H9 (cell line): ENCODE measurements at places on chromosomes 12 and 14.
A peak's percentile ranks its signal among the peaks of the same experiment; 100 is the strongest.

DNA sequence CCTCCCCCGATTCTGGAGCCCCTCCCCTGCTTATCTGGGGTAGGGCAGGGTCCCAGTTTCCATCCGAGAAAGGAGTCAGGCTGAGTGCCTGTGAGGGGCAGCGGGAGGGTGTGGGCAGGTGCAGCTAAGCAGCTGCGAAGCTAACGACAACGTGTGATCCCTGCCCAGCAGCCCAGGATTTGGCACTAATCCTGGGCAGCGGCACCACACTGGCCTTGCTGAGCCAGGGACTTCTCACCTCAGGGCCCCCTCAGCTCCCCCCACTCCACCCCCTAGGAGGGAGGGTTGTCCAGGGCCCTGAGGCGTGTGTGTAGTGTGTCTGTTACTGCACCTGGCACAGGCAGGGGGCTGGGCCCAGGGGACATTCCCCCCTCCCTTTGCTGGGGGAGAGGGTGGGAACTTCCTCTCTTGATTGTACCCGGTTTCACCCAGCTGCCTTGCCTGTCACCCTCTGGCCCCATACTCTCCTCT is 1.8 kb downstream of the SMIM41 start:
- DNase-seq: no peak

DNA sequence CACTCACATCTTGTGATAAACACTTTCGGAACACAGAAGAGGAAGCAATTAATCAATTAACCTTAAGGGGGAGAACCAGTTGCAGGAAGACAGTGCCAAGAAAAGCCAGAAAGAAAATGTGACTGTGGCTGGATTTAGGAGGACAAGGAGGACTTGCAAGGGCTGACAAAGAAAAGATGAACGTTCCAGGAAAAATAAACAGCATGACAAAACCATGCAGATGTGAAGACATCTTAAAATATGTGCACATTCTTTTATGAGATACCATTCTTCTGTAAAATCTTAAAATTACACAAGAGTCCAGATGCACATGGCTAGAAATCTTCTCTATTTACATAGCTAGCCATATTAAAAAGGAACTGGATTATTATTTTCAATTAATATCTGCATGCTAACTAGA is 33.4 kb downstream of the KITLG start:
- no peak for DNase-seq

DNA sequence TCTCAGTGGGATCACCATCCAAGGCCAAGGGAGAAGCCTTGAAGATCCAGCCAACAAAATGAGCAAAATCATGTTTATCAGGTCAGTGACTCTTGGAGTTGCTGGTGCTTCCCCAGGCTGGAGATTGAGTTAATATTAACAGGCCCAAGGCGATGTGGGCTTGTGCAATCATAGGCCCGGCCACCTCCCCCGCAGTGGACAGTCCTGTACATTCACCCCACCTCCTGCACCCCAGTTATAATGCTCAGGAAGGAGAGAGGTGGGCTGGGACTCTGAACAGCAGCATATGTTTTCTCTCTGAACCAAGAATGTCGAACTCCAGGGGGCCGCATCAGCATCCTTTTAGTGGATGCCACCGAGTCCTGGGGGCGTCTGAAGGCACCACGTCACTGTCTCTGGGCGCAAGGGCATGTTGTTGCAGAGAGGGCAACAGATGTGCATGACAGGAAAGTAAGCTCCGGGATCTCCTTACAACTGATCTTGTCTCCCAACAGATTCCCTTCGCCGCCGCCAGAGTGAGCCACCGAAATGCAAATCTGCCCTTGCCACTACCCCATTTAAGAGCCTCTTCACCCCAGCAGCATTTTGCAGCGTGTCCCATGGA is 32.2 kb upstream of the SERPINA6 start:
- DNase-seq: peak; percentile 71

DNA sequence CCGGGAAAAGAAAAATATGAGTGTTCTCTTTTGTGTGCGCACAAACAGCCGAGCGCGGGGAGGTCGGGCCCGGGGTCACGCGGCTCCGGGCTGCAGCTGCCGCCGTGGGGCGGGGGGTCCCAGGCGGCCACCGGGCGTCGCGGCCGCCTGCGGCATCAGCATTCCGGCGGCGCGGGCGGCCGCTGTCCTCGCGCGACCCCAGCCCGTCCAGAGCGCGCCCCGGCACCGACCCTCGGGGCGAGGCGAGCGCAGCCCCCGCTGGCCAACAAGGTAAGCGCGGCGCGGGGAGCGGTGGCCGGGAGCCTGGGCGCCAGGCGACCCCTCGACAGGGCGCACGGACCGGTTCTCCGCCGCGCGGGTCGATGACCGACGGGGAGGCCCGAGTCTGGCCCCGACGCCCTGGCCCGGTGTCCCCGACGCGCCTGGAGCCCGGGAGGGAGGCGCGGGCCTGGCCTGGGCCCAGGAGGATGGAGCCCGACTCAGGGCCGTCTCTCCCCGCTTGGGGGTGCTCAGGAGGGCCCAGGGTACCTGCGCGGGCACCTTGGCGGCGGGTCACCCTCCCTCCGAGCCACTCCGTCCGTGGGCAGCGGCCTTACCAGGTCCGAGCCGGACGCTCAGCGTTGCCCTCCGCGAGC is 103.9 kb upstream of the DIO3 start:
- peak; percentile 51 for DNase-seq

DNA sequence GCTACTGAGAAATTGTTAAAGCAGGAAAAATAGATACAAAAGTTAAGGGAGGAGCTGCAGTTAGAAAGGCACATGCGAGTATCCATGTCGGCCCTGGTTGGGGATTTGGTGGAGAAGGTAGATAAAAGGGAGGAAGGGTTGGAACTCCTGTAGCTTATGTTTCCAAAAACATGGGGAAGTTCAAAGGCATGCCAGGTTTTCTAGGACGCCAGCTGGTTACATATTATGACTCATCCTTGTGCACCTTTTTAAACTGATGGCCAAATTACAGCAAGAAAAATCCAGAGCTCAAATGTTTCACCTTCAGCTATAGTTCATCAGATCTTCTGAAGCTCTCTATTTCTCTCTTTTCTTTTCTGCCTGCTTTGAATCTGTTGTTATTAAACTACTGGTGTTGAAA is 13.2 kb upstream of the MAP4K5 start:
- no peak for DNase-seq

- peak; percentile 54 for DNase-seq
Measured at GRCh38 chr14:31229638-31230572, 22.3 kb upstream of the HECTD1 start.

DNA sequence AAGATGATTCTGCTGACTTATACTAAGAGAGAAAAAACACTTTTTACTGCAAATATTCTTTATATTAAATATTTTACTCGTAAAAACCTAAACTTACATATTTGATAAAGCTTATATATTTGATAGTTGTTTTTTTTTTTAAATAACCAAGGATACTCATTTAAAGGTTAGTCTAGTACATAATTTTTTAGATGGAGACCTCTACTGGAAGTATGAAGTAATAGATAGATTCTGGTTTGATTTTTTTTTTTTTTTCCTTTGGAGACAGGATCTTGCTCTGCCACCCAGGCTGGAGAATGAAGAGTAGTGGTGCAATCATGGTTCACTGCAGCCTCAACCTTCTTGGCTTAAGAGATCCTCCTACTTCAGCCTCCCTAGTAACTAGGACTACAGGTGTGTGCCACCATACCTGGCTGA is 16.4 kb downstream of the ARID2 start:
- DNase-seq: no peak

- no peak for DNase-seq
Measured at GRCh38 chr12:103572312-103573045, 14.6 kb upstream of the STAB2 start.

DNA sequence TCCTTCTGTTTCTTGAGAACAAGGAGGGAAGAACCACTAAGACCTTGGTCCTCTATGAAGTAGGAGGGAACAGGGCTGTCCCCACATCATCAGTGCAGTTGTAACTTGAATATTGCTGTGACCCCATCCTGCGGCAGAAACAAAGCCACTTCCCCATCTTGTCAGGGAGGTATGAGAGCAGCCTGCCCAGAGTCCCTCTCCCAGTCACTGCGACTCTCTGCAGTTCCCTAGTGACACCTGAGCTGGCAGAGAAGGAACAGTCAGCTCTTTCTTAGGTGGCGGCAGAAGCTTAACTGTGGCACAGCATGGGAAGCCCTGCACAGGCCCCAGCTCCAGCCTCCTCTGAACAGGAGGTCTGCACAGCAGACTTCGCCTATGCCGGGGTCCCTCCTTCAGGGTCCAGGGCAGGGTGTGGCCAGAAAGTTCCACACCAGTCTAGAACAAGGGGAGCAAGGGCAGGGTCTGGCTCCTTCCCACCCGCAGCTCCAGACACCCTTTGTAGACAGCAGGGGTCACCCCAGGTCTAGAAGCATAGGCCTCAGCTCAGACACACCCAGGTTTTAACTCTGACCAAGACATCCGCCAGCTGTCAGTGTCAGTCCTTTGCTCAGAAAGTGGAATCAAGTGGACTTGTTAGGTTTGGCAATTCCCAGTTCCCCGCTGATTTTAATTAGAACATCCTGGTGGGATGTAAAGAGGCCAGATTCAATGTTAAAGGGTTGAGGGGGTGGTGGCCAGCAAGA is 36.8 kb downstream of the DEGS2 start:
- no peak for DNase-seq

DNA sequence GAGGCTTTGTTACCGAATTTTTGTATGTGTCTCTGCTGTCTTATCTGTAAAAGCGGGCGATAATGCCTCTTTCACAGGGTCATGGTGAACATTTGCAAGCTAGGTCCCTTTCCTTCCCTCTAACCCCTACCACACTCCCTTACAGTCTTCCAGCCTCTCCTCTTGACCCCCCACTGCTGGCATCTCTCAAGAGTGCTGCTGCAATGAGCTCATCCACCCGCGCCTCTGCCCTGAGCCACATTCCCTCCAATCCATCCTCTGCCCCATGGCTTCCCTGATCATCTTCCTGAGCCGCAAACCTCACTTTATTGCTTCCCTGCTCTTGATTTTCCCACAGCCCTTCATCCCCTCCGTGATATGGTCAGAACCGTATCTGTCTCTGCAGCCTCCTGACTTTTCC is 343.6 kb downstream of the BCL11B start:
- no peak for DNase-seq

GRCh38 chr14:96057738-96058137 is 18.6 kb downstream of the C14orf132 start:
- DNase-seq: no peak

DNA sequence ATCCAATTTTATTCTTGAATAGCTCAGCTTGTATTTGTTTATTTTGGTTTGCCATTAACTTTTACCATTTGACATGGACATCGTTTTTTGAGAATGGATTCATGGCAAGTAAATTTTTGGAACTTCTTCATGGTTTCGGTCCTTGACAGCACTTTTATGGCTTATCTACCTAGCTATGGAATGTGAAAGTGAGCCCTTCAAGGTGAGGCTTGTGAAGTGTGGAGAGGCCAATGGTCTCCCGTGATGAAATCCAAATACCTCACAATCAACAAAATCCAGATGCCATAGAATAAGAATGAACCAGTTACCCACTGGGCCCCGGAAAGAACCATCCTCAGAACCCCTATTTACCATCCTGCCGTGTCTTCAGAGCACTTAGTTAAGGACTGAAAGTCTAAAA is 978.8 kb downstream of the FSCB start:
- no peak for DNase-seq

DNA sequence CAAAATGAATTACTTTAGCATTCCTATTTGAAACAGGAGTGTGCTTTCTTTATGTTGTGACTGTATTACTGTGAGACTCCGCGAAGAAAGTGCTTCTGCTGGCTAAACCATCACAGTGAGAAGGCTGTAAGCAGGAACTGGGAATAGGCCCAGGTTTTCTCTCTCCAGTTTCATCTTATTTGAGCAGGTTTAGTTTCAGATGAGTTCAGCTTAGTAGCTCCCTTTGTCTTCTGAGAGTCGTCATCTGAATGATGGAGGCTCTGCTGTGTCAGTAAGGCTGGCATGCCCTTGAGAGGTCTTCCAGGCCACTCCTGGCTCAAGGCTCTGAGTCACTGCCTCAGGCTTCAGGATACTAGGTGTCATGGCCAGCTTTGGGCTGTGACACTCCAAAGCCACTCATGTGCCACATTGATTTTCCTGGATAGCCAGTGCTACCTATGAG is 205.6 kb upstream of the RGS6 start:
- no peak for DNase-seq

GRCh38 chr12:132367071-132367851 is 37.9 kb upstream of the GALNT9 start:
- no peak for DNase-seq

DNA sequence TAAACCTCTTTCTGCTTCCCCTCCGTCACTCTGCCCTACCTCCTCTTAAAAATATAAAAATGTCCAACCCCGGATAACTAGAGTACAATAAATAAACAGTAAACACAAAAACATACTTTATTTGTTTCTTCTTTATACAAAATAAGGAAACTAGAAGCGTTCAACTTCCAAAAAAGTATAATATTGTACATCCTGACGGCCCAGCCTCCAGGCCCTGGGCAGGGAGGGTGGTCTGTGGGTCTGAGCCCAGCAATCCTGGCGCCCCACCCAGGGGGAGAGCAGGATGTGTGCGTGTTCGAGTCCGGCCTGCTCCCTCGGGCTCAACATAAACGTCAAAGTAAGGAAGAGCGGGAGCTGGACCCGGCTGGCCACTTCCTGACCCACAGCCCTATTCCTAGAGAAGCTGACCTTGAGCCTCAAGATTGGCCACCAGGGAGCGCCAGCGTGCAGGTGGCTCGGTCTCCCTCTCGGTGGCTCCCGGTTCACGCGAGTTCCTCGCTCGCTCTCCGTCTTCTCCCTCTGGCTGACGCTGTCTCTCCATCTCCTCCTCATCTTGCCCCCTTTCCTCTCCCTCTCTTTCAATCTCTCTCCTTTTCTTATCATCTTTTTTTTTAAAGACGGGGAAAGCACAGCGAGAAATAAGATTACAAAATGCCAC is 9.4 kb downstream of the LHX5 start:
- peak; percentile 90 for DNase-seq

GRCh38 chr12:28874758-28875157 is 274.3 kb upstream of the FAR2 start:
- no peak for DNase-seq
